ENCODE measurements at places on chromosomes 13 and 19. TPM values are rescaled to one million over a fixed set of nuclear protein-coding genes. Genes with fewer than 3 reads are reported as not detected.

DNA sequence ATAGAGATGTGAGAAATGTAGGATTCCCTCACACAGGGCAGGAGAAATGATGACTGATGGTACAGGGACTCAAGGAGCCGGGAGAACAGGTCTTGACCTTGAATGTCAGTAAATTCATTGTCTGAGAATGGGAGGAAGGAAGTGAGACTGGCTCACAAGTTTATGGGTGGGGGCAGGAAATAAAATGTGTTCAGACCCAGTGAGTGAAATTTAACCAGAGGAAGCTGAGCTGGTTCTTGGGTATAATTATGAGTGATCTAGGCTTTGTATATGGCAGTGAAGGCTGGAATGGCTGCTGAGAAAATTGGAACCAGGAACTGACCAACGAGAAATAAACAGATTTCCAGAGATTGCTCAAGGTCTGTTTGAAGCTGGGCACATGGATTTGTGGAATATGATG, 6.3 kb upstream of the IGSF23 start:
- no peak for DNase-seq

The CASP14 gene
- 0.07 TPM for polyA plus RNA-seq

DNA sequence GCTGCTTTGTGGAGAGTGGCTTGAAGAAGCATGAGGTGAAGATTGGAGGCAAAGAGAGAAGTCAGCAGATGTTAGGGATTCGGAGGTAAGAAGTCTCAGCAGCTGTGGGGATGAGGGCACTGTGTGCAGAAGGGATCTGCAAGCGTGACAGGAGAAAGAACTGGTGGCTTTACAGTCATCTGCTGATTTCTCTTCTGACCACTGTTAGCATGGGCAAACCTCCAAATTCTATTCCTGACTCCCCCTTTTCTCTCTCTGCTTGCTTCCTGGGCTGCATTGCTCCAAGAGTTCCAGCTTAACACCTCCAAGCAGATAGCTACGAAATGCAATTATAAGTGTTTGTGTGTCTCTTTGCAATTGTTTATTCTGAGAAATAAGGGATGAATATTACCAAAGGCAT, 159.6 kb downstream of the GGACT start:
- no peak for DNase-seq

- no peak for DNase-seq
Observed at GRCh38 chr19:13138916-13139198, 11.3 kb downstream of the STX10 start.

The TEX26 gene
- 1.9 TPM for polyA plus RNA-seq

The TBCB gene
- 110 TPM for polyA plus RNA-seq

The CEACAM1 gene
- polyA plus RNA-seq, result 17.6 TPM

The NAPSA gene
- polyA plus RNA-seq, result 15.0 TPM

The HNRNPL gene
- polyA plus RNA-seq, result 466 TPM

The URI1 gene
- polyA plus RNA-seq, result 85.8 TPM

DNA sequence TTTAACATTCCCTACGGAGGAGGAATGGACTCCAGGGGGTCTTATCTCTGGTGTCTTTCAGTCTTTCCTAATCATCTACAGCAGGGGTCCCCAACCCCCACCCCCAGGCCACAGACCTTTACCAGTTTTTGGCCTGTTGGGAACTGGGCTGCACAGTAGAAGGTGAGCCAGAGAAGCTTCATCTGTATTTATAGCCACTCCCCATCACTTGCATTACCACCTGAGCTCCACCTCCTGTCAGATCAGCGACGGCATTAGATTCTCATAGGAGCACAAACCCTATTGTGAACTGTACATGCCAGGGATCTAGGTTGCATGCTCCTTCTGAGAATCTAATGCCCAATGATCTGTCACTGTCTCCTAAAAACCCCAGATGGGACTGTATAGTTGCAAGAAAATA, 120.0 kb upstream of the TMTC4 start:
- DNase-seq, result no peak

DNA sequence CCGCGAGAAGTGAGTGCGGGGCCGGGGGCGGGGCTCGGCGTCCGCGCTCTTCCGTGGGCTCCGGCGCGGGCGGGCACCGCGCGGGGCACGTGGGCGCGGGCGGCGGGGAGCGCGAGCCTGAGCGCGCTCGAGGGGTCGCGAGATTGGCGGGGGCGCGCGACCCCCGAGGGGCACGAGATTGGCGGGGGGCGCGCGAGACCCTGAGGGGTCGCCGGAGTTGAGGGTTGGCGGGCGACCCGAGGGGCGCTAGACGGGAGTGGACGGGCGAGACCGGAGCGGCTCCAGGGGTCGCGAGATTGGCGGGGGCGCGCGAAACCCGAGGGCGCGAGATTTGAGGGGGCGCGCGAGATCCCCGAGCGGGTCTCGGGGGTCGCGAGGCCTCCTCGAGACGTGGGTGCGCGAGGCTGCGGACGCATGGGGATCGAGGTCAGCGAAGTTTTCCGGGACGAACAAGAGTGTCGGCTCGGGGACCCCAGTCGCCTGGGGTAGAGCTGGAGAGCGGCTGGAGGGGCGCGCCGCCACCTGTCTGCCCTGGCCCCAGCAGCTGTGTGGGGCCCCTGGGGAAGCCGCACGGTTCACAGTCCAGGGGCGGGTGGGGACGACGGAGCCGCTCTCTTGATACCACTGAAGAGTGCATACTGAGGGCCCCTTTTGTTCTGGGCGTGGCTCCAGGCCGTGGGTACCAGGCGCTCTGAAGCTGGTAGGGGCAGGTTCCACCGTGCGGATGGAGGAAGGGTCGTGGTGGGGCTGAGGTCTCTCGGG, 682 bp downstream of the SSBP4 start:
- DNase-seq, result no peak

The TMEM238 gene
- polyA plus RNA-seq, result 1.2 TPM

DNA sequence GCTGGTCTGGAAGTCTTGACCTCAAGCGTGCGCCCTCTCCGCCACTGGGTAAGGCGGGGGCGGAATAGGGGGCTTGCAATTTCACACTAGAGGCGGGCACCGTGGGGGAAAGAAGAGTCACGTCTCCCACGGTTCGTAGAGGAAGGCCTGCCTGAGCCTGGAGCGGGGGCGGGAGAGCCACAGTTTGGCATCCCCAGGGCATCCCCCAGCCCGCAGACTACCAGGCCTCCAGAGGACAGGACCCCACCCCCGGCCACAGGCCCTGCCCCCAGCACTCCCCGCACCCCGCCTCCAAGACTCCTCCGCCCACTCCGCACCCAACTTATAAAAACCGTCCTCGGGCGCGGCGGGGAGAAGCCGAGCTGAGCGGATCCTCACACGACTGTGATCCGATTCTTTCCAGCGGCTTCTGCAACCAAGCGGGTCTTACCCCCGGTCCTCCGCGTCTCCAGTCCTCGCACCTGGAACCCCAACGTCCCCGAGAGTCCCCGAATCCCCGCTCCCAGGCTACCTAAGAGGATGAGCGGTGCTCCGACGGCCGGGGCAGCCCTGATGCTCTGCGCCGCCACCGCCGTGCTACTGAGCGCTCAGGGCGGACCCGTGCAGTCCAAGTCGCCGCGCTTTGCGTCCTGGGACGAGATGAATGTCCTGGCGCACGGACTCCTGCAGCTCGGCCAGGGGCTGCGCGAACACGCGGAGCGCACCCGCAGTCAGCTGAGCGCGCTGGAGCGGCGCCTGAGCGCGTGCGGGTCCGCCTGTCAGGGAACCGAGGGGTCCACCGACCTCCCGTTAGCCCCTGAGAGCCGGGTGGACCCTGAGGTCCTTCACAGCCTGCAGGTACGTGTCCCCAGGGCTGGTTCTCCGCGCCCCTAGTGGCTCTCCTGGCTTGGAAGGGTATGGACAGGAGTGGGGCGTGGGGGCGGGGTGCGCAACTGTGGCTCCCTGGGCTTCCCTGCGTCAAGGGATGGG, at the start of gene ANGPTL4:
ANGPTL4 (plus strand) TSS at position 353 of the 969 bp plus-strand sequence; CDS start at position 520, 167 bp downstream.
- no peak for DNase-seq

GRCh38 chr13:20633802-20634201, 66.8 kb downstream of the IFT88 start:
- DNase-seq, result no peak

GRCh38 chr19:28500982-28501630, 711.8 kb downstream of the UQCRFS1 start:
- no peak for DNase-seq

The LYPD3 gene
- 1.4 TPM for polyA plus RNA-seq

DNA sequence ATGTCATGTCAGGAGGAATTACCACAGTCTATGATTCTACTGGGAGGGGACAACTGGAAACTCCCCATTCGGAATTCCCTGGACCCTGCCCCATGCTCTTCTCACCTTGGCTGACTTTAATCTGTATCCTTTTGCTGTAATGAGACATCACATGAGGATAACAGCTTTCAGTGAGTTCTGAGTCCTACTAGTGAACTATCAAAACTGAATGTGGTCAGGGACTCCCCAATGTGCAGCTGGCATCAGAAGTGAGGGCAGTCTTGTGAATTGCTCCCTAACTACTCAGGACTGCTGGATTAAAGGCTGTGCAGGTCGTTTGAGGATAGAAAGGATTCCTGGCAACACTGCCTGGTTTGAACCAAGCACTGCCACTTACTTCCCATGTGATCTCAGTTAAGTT, 15.2 kb downstream of the SIGLEC7 start:
- no peak for DNase-seq

DNA sequence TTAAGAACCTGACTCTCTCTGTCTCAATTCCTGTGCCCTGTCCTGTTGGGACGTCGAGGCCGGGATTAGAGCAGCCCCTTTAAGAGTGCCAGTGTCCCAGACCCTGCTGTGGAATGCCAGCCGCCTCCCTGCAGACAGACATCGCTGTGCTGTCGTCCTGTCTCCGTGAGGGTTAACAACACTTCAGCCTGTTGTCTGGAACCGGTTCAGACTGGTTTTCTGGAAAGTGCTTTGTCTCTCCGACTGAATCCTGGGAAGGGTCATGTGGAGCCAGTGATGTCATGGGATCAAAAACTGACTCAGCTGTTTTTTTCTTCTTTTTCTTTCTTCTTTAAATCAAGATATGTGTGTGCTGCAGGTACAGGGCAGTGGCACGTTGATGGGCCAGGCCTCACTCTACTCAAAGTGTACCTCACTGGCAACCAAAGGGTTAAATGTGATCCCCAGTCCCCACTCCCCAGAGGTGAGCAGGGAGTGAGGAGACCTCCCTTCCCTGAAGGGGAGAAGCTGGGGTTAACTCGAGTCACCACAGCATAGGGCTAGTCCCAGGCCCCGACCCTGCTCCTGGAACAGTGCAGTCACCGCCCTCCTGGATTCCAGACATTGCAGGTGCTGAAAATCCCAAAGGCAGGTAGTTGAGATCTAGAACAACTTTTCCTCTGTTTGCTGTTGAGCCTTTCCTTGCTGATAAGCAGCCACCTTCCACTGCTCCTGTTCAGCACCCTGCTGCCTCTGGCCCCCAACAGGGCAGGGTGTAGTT, 50.8 kb downstream of the TSSK6 start:
- peak; percentile 76 for DNase-seq

DNA sequence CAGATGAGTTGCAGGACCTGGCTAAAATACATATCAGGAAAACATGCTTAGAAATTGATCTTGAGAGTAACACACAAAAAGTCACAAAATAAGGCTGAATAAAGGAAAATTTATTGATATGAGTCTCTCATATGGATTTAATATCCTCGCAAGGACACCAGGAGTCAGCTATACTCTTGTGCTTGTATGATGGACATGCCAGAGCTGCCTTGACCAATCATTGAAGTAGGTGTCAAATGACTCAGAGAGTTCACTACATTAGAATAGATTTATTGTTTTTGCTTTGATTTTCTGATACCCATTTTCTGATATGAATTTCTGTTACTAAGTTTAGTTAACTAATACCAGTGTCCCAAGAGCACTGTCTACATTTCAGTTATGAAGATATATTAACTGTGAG, 37.4 kb upstream of the CSNK1A1L start:
- no peak for DNase-seq

DNA sequence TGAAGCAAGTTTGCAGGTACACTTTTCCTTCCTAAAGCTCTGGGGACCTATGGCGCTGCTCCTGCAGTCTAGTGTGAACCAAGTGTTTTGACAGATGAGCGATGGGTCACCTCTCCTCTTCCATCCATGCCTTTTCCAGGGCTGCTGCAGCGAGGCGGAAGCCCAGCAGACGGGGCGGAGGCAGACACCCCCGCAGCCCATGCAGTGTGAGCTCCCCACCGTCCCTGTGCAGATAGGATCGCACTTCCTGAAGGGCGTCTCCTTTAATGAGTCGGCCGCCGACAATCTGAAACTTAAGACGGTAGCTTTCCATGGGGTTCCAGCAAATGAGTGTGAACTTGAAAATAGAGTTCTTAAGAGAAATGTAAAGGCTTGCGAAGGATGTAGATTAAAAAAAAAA, 37.1 kb upstream of the GPI start:
- DNase-seq, result peak; percentile 52

- DNase-seq, result no peak
Observed at GRCh38 chr13:89150362-89150761, 1479.2 kb downstream of the SLITRK5 start.

DNA sequence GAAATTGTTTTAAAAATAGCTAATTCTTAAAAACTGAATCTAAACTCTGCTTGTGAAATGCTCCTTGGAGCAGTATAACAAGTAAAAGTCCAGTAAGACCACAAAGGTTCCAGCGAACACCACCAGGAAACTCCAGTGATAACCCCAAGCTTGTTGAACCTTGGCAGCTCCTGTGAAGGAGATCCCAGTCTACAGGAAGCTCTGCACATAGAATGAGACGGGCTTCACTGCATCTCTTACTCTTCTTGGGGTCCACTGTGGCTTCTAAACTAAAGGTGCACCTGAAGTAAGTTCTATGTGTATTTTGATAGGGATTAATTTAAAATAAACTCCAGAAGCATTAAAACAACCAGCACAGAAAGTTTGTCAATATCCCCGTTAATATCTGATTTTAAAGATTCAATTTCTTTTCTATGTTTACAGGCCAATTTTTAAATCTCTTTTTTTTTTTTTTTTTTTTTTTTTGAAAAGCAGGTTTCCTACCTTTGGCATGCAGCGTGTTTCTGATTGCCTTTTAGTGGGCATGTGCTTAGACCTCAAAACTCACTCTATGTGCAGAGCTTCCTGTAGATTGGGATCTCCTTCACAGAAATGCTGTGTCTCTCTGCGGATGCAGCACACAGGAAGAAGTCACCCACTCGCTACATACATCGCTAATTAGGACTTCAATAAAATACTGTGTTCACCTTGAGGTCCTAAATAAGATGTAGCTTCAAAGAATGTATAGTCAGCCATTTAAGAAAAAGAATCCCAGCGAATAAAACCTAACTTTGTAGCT, 508.5 kb downstream of the KLF12 start:
- no peak for DNase-seq

The ARHGAP45 gene
- polyA plus RNA-seq, result 14.8 TPM

DNA sequence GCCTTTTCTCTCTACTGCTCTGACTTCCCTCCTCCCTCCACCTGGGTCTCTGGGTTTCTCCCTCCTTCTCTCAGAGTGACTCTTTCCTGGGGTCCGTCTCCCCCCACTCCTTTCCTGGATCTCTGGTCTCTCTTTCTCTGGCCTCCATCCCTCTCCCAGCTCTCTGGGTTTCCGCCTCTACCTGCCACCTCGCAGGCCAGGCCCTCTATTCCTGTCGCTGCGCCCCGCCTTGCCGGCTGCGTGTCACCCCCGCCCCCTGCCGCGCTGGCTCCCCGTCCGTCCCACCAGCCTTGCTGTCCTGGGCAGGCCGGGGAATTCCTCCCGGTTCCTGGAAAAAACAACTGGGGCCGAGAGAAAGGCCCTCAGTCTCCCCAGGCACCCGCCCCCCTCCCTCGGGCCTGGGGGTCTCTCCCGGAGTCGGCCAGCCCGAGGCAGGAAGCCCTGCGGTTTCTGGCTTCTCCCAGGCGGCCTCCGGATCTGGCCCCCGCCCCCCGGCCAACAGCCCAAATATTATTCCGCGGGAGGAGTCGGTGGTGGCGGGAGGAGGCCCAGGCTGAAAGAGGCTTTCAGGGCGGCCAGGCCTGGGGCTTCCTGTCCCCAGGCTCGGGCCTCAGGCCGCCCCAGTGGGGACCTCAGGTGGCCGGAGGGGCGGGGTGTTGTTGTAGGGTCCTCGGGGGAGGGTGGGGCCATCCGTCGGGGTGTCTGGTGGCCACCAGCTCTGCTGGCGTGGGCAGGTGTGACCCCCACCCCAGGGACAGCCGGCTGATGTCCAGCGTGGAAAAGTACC, 9.3 kb downstream of the IRF2BP1 start:
- peak; percentile 57 for DNase-seq

The POP4 gene
- polyA plus RNA-seq, result 70.4 TPM

All from renal pelvis (tissue), 12 donors.